ENCODE measurements at places on chromosomes 11 and 22.

DNA sequence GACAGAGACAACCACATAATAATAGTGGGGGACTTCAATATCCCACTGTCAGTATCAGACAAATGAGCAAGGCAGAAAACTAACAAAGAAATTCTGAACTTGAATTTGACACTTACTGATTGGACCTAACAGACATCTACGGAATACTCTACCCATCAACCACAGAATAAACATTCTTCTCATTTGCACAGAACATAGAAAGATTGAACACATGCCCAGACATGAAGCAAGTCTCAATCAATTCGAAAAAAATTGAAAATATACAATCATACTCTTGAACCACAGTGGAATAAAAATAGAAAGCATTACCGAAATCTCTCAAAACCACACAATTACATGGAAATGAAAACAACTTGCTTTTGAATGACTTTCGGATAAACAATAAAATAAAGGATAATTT is 17.9 kb downstream of the RAB38 start:
- DNase-seq = no peak

DNA sequence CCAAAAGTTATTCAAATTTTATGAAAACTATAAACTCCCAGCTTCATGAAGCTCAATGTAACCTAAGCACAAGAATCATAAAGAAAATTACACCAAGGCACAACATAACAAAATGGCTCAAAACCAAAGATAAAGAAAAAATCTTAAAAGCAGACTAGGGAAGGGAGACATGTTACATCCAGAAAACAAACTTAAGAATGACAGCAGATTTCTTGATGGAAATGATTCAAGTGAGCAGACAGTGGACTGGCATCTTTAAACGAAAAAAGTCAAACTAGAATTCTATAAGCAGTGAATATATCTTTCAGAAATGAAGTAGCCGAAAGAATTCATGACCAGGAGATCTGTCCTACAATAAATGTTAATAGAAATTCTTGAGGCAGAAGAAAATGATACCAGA is 75.6 kb downstream of the SHANK2 start:
- DNase-seq = no peak

DNA sequence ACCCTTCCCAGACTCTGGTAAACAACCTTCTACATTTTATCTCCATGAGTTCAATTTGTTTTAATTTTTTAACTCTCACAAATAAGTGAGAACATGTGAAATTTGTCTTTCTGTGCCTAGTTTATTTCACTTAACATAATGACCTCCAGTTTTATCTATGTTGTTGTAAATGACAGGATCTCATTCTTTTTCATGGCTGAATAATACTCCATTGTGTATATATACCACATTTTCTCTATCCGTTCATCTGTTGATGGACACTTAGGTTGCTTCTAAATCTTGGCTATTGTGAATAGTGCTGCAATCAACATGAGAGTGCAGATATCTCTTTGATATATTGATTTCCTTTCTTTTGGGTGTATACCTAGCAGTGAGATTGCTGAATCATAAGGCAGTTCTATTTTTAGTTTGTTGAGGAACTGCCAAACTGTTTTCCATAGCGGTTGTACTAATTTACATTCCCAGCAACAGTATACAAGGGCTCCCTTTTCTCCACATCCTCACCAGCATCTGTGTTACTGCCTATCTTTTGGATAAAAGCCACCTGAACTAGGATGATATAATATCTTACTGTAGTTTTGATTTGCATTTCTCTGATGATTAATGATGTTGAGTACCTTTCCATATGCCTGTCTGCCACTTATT is 93.9 kb downstream of the ATG16L2 start:
- no peak for DNase-seq

GRCh38 chr22:29253561-29254285 is 14.1 kb downstream of the RHBDD3 start:
- no peak for DNase-seq

GRCh38 chr11:111941963-111942362 is 4.8 kb downstream of the DIXDC1 start:
- DNase-seq = no peak

All from D721Med (cell line).